ENCODE measurements at places on chromosomes 11 and 22.

DNA sequence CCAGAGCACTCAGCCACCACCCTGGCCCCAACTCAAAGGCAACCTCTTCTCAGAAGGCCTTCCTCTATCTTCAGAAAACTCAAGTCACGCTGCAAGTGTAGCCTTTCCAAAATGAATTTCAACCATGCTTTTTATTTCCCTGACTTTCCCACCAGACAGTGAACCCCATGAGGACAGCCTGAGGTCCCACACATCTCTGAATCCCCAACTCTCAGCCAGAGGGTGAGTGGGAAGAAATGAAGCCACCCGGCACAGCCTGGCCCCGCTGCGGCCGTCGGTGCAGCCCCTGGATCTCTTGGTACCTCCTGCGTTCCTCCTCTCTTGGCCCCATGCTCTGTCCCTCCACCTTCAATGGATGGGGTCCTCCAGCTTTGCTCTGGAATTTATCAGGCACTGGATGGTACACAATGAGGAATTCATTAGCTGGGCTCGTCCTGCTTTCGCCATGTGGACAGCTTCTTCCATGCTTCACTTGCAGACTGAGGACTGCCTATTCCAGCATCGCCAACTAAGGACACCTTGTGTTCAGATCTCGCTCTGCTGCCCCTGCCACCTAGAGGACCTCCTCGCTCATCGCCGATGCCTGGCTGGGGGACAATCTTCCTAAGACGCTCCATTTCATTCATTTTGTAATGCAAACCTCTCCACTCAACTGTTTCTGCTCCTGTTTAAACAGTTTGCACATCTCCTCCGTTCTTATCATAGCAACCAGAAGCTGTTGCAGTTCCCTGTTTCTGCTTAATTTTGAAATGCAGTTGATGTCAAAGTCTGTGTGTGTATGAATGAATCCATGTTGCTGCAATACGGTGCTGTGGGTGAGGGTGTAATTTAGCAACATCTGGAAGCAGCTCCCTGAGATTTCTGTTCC lies 672.1 kb downstream of the TBC1D22A start:
- no peak overlapping the region for H3K4me3 ChIP-seq
- no peak for DNase-seq
- H3K27me3 ChIP-seq, result no peaks in the 10 kb centered on the region

DNA sequence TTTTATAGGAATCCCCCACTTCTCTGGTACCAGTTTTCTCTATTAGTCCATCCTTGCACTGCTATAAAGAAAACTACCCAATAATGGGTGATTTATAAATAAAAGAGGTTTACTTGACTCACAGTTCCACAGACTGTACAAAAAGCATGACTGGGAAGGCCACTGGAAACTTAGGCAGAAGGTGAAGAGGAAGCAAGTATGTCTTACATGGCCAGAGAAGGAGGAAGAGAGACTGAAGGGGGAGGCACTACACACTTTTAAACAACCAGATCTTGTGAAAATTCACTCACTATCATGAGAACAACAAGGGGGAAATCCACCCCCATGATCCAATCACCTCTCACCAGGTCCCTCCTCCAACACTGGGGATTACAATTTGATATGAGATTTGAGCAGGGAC lies 68.9 kb upstream of the GNAZ start:
- H3K27me3 ChIP-seq, result no peaks in the 10 kb centered on the region
- no peak for DNase-seq
- no peaks in the 10 kb centered on the region for H3K36me3 ChIP-seq
- H3K27ac ChIP-seq, result no peak overlapping the region

GRCh38 chr11:12029738-12030363 lies 21.4 kb upstream of the DKK3 start:
- H3K4me3 ChIP-seq, result no peak overlapping the region
- H3K27me3 ChIP-seq, result no peaks in the 10 kb centered on the region
- no peaks in the 10 kb centered on the region for H3K36me3 ChIP-seq
- peaks cover 7% of the 10 kb centered on the region for H3K4me1 ChIP-seq
- no peak for DNase-seq

GRCh38 chr22:29716814-29717545 lies 2.8 kb upstream of the CABP7 start:
- peaks cover 11% of the 10 kb centered on the region for H3K4me1 ChIP-seq
- no peak overlapping the region for H3K27ac ChIP-seq
- peak; percentile 35 for DNase-seq

Measured in keratinocyte (primary cell).